ENCODE measurements at places on chromosomes 5 and 9.

GRCh38 chr9:117787746-117788145, 83.5 kb downstream of the TLR4 start:
- no peak for DNase-seq

DNA sequence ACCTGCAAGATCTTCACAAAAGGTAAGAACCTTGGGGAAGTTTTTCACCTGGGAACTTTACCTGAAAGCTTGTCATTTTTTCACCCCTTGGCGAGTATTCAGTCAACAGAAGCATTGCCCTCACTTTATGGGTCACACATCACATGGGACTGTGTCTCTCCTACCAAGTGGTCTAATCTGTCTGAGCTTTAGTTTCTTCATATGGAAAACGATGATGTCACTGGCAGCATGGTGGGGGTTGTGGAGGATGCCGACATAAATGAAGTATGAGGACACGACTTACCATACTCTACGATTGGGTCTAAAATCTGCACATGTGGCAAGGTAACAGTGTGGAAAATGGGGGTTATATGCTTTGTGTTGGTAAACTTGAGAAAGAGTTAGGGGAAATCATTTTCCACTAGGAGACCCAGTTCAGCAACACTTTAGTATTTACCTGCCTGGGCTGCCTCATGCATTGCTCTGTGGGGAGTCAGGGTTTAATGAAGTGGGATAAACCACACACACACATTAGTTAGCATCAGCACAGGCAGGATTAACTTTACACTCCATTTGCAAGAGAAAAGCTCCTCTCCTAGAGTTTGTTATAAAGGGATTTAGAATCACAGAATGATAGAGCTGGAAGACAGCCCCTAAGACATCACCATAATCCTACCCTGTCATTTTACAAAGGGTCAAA, 19.8 kb upstream of the PAX5 start:
- DNase-seq, result no peak

DNA sequence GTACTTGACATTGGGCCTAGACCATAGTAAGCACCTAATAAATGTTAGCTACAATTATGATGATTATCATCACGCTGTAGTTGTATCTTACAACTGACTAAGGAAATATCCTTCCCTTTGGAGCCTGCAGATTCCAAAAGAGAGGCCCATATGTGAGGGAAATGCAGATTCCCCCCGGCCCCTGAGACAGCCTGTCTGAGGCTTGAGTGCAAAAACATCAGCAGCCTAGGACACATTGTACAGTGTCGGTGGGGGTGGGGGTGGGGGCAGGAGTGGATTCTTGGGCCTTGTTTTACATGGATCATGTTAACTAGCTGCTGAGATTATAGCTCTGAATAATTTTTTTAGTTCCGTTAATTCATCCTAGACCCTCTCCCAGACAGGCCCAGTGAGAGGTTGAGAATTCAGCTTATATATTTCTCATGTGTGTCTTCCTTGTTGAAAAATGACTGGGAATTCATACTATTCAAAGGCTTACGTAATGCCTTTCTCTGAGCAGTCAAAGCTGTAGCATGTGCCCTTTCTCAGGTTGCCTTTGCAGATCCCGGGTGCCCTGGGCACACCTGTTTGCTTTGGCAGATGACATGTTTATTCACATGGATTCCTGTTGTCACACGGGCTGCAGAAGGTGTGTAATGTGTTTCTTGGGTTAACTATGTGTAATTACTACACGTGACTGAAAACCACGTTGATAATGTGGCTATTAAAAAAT, 262.8 kb downstream of the NR3C1 start:
- no peak for DNase-seq

- DNase-seq, result no peak
Measured at GRCh38 chr9:14578030-14578429, 115.2 kb downstream of the ZDHHC21 start.

DNA sequence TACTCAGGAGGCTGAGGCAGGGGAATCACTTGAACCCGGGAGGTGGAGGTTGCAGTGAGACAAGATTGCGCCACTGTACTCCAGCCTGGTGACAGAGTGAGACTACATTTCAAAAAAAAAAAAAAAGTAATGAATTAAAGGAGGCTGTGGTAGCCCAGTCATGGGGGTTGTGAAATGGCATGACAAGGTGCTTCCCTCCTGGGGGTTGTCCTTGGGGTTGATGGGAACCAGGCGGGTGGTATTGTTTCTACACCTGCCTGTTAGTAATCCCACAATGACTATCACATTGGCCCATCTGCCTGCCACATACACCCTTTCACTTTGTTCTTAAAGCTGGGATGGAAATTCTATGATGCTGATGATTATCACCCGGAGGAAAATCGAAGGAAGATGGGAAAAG, 5.6 kb downstream of the IDNK start:
- DNase-seq, result no peak

DNA sequence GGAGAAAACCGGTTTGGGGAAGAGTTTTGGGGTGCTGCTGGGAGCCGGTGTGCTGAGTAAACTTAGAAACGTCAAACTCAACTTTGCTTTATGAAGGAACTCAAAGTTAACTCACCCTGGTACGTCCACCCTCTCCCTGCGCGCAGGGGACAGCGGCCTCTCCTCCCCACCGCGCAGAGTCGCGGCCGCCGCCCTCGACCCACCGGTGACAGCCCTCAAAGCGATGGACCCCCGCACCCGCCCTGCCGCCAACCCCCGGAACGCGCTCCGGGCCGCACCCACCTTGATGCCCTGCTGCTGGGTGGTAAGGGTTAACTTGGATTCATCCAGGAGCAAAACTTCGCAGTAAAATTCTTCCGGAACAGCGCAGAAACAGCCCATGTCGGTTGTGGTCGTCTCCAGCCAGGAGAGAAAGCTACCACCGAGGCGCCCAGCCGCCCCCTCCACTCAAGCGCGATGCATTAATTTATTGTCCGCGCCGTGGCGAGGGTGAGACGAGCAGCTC, 366 bp downstream of the EPB41L4A start:
- no peak for DNase-seq

- DNase-seq, result no peak
Measured at GRCh38 chr9:29212397-29213387, 1639.4 kb upstream of the C9orf72 start.

GRCh38 chr5:95528565-95528964, 26.2 kb downstream of the SKIC3 start:
- DNase-seq, result no peak
